T-helper 17 cell (primary cell): ENCODE measurements at places on chromosomes 16 and 17.
A peak's percentile ranks its signal among the peaks of the same experiment; 100 is the strongest.

- no peak for DNase-seq
These were observed 7.7 kb downstream of the AKTIP start for GRCh38 chr16:53495325-53495724.

DNA sequence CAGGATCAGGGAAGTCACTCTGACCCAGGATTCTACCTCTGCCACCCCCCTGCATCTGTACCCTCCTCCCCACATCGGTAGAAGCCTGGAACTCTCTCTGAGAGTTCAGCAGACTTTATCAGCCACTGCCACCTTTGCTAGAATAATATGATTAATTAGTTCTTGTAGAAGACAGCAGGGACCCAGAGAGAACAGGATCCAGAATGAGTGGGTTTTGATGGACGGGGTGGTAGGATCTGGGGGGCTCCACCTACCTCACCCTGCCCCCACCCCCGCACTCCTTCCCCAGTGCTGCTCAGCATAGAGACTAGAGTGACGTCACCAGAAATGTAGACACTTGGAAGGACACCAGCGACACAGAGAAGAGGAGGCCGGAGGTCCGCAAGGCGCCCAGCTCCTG, 33.5 kb downstream of the ABCC6 start:
- no peak for DNase-seq

DNA sequence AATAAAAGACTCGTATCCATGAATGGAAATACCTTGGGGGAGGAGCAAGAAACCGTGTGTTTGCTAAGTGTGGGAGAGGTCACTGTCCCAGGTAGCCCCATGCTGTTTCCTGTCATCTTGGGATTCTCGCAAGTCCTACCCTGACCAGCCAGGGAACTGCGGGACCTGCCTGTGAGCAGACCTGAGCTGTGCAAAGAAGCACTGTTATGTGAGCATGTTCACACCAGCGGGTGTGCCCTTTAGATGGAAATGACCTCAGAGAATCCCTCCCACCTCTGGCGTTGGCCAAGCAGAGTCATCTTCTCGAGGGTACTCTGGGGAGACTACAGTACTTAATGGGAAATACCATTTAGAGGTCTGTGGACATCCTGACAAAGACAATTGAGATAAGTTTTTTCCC, 127.0 kb upstream of the MON1B start:
- DNase-seq, result no peak

- no peak for DNase-seq
These were observed 16.5 kb upstream of the ZFHX3 start for GRCh38 chr16:73064212-73064993.

- DNase-seq, result no peak
These were observed 82.6 kb upstream of the CCL2 start for GRCh38 chr17:34172390-34172918.

- DNase-seq, result no peak
These were observed 4.0 kb downstream of the PYY start for GRCh38 chr17:43949781-43950180.

DNA sequence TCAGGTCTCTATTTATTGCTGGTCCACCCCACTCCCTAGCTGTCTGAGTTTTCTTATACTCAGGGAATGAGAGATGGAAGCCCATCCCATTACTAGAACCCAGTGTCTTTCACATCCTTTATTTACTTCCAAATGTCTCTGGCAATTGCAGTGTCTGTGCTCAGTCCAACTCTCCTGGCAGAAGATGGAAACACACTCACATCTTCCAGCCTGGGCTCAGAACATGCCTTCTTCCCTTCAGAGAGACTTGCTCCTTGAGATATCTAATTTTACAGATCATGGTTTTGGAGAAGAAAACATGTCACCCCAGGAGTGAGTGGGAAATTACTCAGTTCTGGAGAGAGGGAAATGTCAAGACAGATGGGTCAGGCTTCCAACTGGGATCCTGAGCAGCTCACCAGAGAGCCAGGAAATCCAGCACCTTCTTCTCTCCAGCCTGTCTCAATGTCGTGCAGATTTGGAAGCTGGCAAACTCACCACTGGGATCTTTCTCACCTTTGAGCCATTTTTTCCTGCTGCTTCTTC, 494.4 kb downstream of the HS3ST4 start:
- DNase-seq, result no peak

DNA sequence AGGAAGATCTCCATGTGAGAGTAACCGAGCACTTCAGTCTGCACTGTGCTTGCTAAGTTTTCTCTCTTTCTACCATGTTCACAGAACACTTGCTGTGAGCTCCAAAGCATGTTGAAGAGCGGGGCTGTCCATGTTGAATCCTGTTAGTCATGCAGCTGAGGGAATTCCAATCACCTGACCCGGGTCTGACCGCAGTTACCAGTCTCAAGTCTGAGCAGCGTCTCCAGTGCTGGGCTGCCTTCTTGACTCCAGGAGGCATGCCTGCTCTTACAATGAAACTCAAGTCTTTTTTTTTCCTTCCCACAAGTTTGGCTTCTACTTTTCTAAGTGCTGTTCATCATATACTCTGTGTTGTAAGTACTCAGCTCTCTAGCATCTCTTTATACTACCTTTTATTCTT, 44.3 kb downstream of the HOXB1 start:
- DNase-seq, result no peak

DNA sequence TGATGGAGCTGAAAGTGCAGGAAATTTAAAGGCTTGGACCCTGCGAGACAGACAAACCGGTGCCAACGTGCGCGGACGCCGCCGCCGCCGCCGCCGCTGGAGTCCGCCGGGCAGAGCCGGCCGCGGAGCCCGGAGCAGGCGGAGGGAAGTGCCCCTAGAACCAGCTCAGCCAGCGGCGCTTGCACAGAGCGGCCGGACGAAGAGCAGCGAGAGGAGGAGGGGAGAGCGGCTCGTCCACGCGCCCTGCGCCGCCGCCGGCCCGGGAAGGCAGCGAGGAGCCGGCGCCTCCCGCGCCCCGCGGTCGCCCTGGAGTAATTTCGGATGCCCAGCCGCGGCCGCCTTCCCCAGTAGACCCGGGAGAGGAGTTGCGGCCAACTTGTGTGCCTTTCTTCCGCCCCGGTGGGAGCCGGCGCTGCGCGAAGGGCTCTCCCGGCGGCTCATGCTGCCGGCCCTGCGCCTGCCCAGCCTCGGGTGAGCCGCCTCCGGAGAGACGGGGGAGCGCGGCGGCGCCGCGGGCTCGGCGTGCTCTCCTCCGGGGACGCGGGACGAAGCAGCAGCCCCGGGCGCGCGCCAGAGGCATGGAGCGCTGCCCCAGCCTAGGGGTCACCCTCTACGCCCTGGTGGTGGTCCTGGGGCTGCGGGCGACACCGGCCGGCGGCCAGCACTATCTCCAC, at the start of gene NOG:
Gene NOG (plus strand): TSS at position 54 of the 674 bp plus-strand sequence. CDS start 525 bp downstream, at position 579.
- peak; percentile 16 for DNase-seq

DNA sequence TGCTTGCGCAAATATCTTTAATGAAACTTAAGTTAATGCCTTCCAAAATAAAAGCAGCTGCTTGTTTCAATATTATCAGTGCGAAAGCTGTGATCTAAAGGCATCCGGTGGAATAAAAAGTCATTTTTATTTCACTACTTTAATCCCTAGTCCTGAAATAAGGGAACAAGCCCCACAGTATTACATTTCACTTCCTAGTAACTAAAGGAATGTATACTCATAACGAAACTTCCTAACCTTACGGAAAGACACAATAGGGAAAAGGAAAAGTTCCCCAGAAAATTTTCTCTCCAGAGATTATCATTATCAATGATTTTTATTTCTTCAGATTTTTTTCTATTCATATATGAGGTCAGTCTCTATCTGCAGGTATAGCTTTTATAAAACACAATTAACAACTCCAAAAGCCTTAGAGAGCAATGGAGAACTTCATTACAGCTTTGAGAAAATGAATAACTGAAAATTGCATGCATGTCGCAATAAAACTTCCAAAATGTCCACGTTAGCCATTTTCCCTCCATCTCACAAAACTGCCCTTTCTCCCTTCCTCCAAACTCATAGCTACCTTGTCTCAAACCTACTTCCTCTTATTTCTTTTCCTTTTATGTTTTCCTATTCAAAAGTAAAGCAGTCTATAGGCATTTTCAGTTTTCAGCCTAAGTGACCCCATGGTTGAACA, 154.3 kb upstream of the MED13 start:
- no peak for DNase-seq

- peak; percentile 26 for DNase-seq
These were observed 1.3 kb downstream of the SLC16A11 start for GRCh38 chr17:7042501-7043181.

DNA sequence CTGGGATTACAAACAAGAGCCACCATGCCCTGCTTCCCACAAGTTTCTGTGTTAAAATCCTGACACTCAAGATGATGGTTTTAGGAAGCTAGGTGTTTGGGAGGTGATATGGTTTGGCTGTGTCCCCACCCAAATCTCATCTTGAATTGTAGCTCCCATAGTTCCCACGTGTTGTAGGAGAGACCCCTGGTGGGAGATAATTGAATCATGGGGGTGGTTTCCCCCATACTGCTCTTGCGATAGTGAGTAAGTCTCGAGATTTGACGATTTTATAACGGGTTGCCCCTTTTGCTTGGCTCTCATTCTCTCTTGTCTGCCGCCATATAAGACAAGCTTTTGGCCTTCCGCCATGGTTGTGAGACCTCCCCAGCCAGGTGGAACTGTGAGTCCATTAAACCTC, 17.2 kb upstream of the SMG1 start:
- no peak for DNase-seq

GRCh38 chr17:4735876-4736651, 3.6 kb upstream of the ZMYND15 start:
- DNase-seq, result no peak

- DNase-seq, result peak; percentile 12
These were observed 54.3 kb upstream of the SREBF1 start for GRCh38 chr17:17890773-17891759.

GRCh38 chr17:50018909-50019308, 23.9 kb upstream of the DLX3 start:
- no peak for DNase-seq

- DNase-seq, result peak; percentile 78
These were observed at the start of gene ADCY7 for GRCh38 chr16:50266337-50267091. ADCY7 (plus strand) TSS chr16:50266551; CDS start chr16:50288180, 21,629 bp downstream.

- peak; percentile 32 for DNase-seq
These were observed 6.0 kb upstream of the GLIS2 start for GRCh38 chr16:4309833-4310266.
